NCI-H1092 treated with DMSO at 0.1 percent for 48 hours (cell line): ENCODE measurements at places on chromosomes 3 and 15.
A peak's percentile ranks its signal among the peaks of the same experiment; 100 is the strongest.

- DNase-seq = no peak
These were observed 383.9 kb upstream of the DPH6 start for GRCh38 chr15:35929740-35930444.

DNA sequence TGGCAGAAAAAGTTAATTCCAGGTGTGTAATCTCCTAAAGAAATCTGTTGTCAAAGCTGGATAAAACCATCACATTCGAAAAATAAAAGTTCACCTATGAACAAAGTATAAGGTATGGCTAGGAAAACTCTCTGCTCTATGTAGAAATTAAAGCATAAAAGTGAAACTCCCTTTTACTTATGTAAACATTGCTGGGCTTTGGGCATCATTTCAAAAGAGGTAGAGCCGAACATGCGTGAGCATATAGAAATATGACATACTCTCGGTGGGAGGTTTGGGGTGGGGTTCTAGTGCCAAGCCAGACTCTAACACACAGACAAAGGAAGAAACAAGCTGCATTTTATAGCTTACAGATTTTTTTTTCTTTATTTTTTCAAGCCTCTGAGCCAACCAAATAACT is 306.8 kb upstream of the ATP11B start:
- no peak for DNase-seq

- DNase-seq = no peak
These were observed 183.5 kb upstream of the NSMCE3 start for GRCh38 chr15:29452881-29453731.

DNA sequence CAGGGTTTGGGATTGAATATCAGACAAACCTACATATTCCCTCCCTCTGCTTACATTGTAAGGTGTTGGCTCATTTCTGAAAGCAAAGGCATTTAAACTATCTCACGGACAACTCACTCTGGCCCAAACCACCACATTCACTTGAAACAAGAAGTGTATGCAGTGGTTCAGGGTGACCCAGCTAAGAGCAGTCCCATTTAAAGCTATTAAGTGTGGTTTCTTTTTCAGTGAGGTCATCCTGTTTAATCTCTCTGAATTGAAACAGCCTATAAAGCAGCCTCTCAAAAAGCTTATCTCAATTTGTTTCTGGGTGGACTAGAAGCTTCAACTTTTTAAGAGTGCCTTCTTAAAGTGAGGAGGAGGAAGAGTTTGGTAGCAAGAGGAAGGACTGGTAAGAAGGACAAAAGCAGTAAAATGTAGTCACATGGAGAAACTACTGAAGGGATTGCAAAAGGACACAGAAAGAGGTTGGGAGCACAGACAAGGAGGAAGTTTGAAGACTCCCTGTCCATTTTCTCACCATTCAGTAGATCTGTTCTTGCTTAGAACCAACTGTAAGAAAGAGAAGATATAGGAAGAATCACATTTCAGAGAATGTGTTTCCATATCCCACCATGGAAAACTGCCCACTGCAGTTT is 151.6 kb downstream of the TMCO5A start:
- no peak for DNase-seq

DNA sequence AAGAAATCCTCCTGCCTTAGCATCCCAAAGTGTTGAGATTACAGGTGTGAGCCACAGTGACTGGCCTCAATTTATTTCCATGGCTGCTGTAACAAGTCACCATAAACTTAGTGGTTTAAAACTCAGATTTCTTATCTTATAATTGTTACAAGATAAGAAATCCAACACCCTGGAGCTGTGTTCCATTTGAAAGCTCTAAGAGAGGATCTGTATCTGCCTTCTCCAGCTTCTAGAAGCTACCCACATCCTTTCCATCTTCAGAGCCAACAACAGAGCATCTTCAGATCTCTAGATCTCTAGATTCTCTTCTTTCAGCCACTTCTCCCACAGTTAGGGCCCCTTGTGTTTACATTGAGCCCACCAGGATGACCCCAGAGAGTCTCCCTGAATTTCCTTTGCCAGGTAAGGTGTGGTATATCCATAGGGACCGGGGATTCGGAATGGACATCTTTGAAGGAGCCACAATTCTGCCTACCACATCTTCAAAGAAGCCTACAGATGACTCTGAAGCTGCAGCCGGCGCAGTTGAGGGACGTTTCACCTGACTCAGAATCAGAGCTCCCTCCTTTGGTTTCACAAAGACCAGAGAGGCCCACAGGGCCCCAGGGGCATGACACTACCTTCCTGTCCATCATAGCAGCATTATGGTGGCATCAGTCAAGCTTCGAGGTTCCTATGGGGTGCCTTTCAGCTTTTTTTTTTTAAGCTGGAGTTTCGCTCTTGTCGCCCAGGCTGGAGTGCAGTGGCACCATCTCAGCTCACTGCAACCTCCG is 87.0 kb upstream of the IGF1R start:
- DNase-seq = no peak

DNA sequence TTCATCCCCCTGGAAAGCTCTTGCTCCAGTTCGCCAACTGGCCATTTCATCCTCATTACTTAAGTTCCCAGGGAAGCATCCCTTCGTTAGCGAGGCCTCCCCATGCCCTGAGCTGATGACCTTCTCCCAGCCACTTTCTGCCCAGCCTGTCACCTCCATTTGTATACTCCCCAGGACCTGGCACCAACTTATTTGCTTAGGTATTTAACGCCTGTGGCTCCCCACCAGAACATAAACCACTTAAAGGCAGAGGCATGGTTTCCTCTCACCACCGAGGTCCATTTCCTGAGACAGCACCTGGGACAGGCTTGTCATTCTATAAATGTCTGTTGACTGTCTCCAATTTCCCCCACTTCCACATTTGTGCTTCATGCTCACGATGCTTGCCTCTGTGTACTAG is 189.0 kb downstream of the ZNF621 start:
- DNase-seq = no peak

DNA sequence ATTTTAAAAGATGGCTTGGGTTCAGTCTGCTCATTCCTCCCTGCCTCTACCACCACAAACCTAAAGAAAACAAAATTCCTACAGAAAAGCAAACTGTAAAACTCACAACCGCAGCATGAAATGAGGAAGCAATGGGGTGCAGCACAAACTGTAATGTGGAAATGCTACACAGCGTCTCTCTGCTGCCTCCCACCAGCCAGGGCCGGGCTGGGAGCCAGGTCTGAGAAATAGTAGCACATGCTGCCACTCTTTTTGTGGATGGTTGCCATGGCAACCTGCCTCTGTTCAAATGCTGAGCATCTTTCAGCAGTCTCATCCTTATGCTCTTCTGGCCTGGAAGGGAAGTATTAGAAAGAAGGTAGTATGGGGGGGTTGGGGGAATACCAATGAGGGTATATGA is 55.4 kb downstream of the EOMES start:
- DNase-seq = peak; percentile 1

DNA sequence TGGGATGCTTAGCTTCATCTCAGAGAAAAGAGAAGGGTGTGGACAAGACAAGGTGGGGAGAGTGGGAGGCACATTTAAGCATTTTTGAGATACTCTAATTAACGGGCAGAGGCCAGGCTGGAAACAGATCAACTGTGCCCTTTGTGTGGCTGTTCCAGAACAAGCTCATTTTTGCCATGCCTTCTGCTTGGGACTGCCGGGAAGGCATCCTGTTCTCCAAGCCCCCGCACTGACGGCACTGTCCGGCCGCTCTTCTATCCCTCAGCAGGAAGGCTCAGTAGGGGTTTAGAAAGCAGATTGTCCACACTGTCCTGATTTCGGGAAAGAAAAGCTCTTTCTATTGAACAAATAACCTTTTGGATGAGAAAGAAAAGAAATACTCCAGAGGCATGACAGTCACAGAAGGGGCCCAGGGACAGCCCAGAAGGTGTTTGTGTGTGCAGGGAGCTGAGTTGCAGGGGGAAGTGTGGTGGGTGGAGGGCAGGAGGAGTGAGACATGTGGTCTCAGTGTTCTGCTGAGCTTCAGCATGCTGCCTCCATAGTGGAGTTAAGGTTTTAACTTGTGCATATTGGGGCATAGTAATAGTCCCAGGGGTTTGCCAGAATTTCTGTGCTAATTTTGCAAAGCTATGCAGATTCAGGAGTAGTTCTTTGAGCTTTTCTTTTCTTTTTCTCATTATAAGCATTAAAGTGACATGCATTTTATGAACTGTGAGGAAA is 27.3 kb downstream of the SV2B start:
- DNase-seq = no peak

GRCh38 chr3:129592381-129593131 is 13.9 kb downstream of the PLXND1 start:
- DNase-seq = no peak

DNA sequence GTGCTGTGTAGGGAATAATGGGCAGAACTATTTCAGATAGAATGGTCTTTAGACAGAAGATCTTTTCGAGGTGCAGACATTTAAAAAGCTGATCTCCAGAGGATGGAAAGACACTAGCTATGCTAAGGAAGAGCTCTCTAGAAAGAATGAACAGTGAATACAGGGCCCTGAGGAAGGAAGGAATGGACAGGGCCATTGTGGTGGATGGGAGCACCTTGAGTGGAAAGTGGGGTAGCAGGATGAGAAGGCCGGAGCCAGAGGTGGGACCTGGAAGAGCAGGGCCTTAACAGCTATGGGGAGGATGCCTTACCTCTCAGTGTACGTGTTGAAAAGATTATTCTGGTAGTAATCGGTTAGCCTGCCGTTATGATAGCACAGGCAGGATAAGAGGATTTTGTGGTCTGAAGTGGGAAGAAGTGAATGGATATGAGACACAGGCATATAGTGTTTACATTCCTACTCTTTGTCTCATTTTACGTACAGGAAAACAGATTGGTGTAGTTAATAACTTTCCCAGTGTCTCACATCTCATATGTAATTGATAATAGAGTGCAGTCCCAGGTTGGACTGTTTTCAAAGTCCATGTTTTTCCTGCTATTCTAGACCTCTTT is 172.4 kb downstream of the KLHL25 start:
- DNase-seq = no peak

DNA sequence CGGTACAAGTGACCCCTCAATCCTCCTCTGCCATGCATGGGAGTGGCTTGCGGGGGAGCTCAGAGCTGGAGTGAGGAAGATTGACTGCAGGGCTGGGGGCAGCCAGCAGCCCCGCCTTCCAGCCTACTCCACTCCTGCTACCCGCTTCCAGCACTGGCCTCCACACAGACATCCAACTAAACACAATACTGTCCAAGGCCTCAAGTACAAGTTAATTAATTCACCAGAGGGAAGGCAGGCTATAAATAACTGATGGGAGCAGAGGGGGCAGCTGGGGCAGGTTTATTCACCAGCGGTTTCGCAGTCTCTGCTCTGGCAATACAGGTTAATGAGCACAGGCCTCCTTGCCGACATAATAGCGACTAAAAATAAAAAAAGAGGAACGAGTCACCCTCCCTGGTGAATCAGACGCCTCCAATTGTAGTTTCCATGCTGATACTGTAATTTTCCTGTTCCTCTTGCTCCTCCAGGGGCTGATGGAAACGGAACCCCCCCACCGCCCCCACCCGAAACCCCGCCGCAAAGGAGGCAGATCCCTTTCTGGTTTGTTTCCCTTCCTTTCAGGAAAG is 166.4 kb upstream of the TLE3 start:
- peak; percentile 65 for DNase-seq

DNA sequence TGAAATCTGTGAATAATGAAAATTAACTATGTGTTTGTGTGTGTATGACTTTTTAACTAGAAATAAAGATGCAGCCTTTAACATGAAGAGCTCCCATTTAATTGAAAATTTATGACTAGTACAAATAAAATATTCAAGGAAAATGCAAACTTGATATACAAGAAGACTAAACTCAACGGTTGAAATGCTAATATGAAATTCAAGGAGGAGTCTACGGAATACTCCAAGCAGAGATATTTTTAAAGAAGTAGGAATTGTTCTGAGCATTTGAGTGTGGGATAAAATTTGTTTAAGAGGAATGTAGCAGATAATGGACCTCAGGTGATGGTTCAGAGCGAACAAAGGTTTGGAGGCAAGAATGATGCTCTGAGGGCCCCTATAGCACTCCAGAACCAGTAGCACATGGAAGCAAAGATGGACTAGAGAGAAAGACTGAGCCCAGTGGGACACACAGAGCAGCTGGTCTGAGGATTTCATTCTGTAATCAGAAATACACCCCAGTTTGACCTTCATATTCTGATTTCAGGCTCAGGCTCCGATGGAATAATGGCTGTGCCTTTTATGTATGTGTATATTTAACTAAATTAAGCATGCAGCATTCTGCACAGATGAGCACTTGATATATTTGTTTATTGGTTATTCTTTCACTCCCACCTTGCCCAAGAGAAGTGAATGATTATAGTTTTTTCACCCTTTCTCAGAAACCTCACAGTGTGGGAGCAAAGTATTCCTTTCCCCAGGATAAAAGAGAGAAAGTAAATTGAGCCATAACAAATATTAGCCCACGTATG is 227.1 kb downstream of the ZPLD1 start:
- DNase-seq = no peak

DNA sequence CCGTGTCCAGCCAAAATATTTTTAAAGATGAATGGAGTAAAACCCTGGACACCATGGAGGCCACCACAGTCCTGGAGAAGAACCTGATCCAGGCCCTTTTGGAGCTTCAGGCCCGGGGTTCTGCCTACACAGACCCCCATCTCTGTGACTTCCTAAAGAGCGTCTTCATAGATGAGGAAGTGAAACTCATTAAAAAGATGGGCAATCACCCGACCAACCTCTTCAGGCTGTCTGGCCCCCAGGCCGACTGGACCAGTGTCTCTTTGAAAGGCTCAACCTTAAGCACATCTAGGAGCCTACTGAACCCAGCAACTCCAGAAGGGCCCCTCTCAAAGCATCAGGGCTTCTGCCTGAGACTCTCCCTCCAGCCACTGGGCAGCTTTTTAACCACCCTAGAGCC is 107.9 kb upstream of the FAM174B start:
- no peak for DNase-seq

DNA sequence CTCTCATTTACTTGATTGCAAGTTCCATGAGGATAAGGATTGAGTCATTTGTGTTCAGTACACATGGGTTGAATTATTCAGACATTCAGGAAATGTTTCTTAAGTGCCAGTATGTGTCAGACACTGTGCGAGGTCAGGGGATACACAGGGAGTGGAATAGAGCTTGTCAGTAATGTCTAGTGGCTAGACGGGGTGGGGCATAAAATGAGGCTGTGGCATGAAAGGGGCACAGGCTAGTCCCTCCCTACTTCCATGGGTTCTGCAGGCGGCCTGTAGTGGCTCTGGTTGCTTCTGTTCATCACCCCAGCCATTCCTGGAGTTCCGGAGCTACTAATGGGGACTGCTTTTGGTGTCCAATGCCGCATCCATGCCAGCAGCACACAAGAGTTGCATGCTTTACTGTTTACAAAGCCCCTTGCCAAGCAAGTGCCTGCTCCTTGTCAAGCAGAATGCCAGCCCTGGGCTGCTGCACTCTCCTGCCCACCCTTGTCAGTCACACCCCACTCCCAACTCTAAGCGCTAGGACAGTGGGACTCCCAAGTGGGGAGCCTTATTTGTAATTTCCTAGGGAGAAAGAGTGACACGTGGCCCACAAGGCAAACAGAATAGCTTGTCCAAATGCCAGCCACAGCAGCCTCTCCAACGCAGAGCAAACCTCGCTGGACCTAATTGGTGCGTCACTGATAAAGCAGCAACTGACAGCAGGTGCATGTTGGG is 70.8 kb downstream of the RAB11A start:
- peak; percentile 83 for DNase-seq

- DNase-seq = no peak
These were observed 303.2 kb upstream of the SOX14 start for GRCh38 chr3:137460944-137461343.

GRCh38 chr15:55868707-55869106 is 124.7 kb downstream of the NEDD4 start:
- DNase-seq = peak; percentile 2
